Right atrium auricular region (tissue), 2 donors: ENCODE measurements at places on chromosomes 11 and 22. TPM values are rescaled to one million over a fixed set of nuclear protein-coding genes. Genes with fewer than 3 reads are reported as not detected.

The UPK3A gene
- total RNA-seq: not detected

The PHLDB1 gene
- total RNA-seq: 102 TPM

The GSTT2B gene
- total RNA-seq: 3.7 TPM

The C1QTNF5 gene
- total RNA-seq: 41.4 TPM

The TMPRSS13 gene
- not detected for total RNA-seq

The ZDHHC8 gene
- 13.5 TPM for total RNA-seq

The ANKK1 gene
- not detected for total RNA-seq

The TEF gene
- 14.2 TPM for total RNA-seq

The CLMP gene
- total RNA-seq: 8.4 TPM

The RAG2 gene
- total RNA-seq: not detected

DNA sequence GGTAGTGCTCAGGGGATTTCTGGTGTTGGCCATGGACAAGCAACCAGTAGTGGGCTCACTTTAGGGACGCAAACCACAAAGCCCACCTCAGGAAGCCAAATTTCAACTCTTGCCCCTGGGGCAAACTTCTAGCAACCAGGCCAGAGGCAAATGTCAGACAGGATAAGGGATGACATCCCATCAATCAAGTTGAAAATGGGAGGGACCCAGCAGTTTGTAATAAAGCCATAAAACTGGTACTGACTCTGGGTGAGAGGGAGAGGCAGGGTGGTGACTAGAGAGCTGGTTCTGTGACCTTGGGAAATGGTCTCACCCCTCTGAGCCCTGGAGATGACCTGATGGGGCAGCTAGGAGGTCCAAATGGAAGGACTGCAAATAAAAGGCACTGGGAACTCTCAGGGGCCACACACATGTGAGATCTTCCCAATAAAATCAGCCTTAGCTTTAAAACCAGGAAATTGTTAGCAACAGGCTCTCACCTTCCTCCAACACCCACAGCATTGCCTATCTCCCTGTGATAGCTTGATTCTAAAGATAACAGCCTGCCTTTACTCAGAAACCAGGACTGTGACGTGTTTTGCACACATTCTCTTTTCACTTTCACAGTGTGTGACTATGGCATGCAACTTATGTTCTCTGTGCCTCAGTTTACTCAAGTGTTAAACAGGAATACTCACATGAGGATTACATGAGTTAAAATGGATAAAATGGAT, 6.4 kb upstream of the TBC1D10A start:
- DNase-seq: no peak

DNA sequence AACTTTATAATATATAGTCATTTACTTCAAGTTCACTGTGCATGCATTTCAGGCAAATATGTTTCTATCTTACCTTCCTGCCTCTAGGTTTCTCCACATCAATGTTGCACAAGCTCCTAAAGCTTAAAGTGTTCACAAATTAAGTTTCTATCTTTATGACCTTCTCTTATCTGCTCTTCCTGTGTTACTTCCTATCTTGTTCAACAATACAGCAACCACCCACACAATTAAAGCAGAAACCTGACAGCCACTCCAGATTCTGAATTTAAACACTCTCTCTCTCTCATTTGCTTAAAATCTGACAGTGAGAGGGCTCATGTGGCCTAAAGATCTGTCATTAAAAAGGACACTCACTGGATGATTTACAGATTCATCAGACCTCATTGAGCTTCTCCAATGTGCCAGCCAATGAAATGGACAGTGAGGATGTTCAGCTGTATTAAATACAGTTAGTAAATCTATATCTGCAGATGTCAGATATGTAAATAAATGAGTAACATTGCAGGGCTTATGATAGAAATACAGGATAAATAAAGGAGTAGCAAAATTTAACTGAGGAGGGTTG, 10.9 kb downstream of the PDGFD start:
- DNase-seq: no peak

GRCh38 chr11:78179459-78180071, 8.9 kb downstream of the KCTD21 start:
- DNase-seq: no peak

GRCh38 chr11:45156741-45157140, 10.3 kb downstream of the PRDM11 start:
- DNase-seq: no peak

DNA sequence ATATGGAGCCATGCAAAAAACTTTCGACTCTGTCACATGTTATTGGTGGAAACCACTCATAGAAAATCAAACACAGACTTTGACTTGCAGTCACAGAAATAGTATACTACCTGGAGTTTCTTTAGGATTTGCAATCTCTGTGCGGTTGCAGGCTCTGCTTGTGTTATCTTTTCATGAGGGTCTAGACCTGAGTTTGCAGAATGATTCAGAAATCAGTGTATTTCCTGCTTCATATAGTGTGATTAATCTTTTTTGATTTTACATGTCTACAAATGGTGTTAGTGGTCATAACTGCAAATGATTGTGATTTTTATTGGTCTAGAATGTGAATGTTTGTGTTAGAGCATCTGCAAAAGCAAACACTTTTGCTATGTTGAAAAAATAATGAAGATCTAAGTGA, 690.2 kb downstream of the NTM start:
- DNase-seq: no peak

DNA sequence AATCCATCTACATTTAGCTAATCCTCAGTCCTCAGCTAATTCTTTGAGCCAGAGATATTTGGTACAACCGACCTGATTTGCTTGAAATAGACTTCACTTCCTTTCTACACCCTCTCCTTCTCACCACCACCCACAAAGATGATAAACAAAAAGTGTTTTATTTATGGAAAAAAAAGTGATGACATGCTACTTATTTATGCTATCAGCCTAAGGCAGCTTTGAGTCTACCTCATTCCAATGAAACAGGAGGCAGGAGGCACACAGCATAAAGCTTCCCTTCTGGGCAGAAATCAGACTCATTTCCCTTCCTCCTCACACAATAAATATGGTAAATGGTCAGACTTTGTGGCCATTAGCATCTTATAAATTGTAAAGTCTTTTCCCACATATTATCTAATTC, 325.7 kb downstream of the SOX6 start:
- no peak for DNase-seq

- DNase-seq: no peak
Observed at GRCh38 chr11:73480677-73481076, 104.5 kb downstream of the RELT start.

DNA sequence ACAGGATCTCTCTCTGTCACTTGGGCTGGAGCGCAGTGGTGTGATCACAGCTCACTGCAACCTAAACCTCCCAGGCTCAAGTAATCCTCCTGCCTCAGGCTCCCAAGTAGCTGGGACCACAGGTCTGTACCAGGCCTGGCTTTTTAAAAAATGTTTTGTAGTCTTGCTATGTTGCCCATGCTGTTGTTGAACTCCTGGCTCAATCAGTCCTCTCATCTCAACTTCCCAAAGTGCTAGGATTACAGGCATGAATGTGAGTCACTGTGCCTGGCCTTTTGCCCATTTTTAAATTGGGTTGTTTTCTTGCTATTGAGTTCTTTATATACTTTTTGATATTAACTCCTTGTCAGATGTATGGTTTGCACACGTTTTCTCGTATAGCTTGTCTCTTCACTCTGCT, 33.0 kb upstream of the PITPNB start:
- no peak for DNase-seq

DNA sequence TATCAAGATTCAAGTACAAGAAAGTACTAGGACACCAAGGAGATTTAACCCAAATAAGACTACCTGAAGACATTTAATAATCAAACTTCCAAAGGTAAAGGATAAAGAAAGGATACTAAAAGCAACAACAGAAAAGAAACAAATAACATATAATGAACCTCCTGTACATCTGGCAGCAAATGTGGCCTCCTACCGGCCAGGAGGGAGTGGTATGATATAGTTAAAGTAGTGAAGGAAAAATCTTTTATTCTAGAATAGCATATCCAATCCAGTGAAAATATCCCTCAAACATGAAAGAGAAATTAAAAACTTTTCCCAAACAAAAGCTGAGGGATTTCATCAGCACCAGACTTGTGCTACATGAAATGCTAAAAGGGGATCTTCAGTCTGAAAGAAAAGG, 104.7 kb upstream of the GUCY1A2 start:
- DNase-seq: no peak

GRCh38 chr22:48665311-48665995, 1162.2 kb downstream of the BRD1 start:
- no peak for DNase-seq

GRCh38 chr22:20569059-20570058, 61.9 kb downstream of the MED15 start:
- peak; percentile 84 for DNase-seq

DNA sequence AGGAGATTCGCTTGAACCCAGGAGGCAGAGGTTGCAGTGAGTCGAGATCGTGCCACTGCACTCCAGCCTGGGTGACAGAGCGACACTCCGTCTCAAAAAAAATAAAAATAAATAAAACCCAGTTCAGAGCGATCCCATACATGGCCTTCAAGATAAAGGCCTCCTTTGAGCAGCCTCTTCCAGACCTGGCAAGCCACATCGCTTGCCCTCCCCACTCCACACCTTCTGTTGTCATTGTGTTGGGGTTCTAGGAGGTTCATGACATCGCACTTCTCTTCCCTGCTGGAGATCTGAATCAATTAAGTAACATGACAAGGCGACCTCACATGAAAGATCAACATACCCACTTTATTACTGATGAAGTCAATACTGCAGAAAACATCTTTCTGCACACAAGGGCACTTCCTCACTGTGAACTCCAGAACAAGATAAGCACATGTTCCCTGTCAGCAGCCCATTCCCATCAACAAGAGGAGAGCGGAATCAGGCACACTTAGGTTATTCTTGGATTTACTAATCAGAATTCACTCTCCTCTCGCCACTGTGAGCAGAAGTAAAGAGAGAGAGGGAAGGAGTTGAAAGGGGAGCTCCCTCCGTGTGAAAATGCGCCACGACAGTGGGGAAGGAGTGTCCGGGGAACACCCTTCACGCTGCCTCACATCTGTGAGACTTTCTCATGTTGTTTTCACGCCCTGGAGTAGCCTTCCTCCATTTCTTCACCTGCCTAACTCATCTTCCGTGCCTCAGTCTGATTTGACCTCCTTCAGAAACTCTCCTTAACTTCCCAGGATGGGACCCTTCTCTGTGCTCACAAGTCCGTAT, 38.3 kb downstream of the SC5D start:
- DNase-seq: no peak

- DNase-seq: no peak
Observed at GRCh38 chr22:20864186-20864908, 5.5 kb downstream of the SNAP29 start.

GRCh38 chr11:130141561-130142341, 17.8 kb upstream of the ST14 start:
- no peak for DNase-seq

- no peak for DNase-seq
Observed at GRCh38 chr11:66011239-66011784, 496 bp upstream of the CST6 start.

GRCh38 chr11:73383249-73384124, 7.3 kb downstream of the RELT start:
- DNase-seq: no peak
